ENCODE measurements at places on chromosomes 6 and 20. TPM values are rescaled to one million over a fixed set of nuclear protein-coding genes. Genes with fewer than 3 reads are reported as not detected.

Gene EFCAB8
- 0.30 TPM for total RNA-seq

DNA sequence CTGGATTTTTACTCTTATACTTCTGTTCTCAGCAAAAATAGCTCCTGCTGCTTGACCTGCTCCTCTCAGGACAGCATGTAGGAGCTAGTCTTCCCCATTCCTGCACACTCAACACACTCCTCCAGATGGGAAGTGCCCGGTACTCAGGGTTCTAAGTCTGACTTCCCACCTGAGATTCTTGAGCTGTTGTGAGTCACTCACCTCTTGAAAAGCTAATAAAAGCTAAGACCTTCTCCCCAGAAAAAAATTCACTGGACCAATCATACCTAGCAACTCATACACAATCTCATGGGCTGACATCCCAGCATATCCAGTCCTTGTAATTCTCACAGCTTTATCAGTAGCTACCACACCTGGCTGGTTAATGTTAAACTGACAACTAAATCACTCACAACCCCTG lies 53.5 kb downstream of the TRPC4AP start:
- peak; percentile 58 for DNase-seq

Gene RAET1L
- total RNA-seq = not detected

- peak; percentile 46 for DNase-seq
Measured at GRCh38 chr6:85126485-85127167, 323.3 kb upstream of the NT5E start.

Gene PRDM13
- not detected for total RNA-seq

GRCh38 chr6:158861686-158862381 lies 42.7 kb upstream of the EZR start:
- DNase-seq = no peak
